ENCODE measurements at places on chromosomes 12 and 14.
A peak's percentile ranks its signal among the peaks of the same experiment; 100 is the strongest.

GRCh38 chr14:54881235-54881760 lies 21.3 kb downstream of the GCH1 start:
- peak; percentile 33 for DNase-seq

DNA sequence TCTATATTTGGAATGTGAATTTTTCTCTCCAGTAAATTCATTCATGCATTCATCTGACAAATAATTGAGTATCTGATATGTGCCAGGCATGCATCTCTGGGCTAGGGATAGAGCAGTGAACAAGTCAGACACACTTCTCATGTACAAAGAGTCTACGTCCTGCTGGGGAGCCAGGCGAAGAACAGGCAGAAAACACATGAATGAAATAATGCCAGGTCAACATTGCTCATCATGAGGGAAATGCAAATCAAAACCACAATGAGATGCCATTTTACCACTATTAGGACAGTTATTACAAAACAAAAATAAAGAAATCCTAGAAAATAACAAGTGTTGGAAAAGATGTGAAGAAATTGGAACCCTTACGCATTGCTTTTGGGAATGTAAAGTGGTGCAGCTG lies 90.3 kb downstream of the PAX9 start:
- no peak for DNase-seq

GRCh38 chr14:74685056-74685455 lies 27.8 kb downstream of the AREL1 start:
- no peak for DNase-seq

DNA sequence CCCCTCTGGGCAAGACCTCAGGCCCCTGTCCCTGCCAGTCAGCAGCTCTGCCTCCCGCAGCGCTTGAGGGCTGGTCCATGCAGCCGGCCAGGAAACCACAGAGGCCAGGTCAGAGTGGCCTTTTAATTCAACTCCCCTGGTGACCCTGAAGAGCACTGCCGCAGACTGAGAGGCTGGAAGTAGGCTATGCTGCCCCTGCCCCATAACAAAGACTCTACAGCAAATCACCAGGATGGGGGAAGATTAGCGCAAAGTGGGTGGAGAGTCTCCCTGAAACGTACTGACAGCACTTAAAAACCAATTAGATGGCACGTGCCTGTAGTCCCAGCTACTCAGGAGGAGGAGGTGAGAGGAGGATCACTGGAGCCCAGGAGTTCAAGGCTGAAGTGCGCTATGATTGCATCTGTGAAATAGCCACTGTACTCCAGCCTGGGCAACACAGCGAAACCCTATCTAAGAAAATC lies 70.5 kb downstream of the ITPK1 start:
- DNase-seq, result no peak

- DNase-seq, result no peak
These were observed 47.5 kb downstream of the PRMT8 start for GRCh38 chr12:3538466-3539030.

DNA sequence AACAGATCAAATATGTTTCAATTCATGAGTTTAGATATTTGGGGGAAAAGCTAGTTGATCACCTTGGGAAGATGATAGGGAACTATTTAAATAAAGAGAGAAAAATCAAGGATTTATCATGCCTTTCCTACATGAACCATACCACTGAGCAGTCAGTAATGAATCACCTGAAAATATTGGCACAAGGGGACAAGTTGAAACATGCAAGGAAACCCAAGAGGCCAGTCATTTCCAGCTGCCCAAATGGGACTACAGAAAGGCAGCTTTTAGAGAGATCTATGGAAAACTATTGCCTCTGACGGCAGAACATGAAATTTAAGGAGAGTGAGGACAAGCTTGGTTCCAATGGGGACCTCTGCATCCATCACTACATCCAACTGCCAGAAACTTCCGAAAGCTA lies 14.1 kb upstream of the ETV6 start:
- no peak for DNase-seq

- DNase-seq, result no peak
These were observed 927 bp upstream of the LRP6 start for GRCh38 chr12:12267742-12268200.

DNA sequence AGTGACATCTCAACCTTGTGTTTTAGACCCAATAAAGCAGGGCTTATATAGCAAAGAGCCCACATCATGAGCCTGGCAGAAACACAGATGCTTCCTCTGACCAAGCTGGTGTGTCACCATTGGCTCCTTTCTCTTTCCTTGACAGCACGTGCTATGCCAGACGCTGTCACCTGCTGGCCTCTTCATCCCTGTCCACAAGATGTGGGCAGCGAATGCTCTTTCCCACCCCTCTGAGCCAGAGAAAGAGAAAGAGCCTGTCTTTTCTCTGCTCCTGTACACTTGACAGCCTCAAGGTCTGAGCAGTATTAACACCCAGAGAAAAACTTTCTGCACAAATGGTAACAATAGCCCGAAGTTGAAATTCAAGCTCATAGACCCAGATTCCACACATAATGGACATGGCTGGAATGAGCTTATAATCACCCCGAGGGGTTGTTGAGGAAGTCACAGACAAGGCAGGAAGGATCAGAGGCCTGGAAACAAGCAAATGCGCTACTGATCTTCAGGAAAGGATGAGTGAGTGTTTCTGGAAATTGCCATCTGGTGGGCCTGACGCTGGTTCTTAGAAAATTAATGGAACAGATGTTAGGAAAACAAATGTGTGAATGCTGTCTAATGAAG lies 8.9 kb downstream of the TGFB3 start:
- no peak for DNase-seq

DNA sequence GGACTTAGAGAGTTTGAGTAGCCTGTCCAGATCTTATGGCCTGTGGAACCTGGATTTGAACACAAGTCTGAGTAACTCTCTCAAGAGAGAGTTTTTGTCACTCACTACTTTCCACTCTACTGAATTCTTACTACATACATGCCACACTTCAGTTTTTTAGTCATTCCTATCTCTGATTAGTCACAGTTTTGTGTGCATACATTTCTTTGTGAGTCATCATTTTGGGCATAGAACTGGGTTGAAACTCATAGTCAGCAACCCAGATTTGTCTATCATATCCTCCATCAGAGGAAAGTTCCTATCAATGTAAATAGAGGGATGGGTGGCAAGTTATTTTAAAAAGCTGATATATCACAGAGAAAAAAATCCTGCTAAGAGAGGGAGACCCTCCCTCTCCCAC lies 42.9 kb downstream of the FLRT2 start:
- DNase-seq, result no peak

DNA sequence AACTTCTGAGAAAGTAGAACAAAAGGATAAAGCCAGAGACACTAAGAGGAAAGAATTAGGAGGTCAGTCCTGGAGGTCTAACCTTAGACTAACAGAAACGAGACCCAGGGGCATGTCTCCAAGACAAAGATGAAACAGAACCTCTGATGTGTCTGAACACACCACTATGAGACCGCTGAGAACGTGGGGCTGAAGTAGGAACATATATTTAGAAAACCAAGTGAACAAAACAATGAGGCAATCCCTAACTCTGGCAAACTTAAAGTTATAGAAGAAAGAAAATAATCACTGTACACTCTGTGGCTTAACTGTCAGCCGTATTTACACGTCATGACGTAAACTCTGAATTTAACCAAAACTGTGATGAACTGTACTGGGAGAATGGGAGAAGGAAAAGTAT lies 17.9 kb downstream of the KCTD10 start:
- DNase-seq, result no peak

DNA sequence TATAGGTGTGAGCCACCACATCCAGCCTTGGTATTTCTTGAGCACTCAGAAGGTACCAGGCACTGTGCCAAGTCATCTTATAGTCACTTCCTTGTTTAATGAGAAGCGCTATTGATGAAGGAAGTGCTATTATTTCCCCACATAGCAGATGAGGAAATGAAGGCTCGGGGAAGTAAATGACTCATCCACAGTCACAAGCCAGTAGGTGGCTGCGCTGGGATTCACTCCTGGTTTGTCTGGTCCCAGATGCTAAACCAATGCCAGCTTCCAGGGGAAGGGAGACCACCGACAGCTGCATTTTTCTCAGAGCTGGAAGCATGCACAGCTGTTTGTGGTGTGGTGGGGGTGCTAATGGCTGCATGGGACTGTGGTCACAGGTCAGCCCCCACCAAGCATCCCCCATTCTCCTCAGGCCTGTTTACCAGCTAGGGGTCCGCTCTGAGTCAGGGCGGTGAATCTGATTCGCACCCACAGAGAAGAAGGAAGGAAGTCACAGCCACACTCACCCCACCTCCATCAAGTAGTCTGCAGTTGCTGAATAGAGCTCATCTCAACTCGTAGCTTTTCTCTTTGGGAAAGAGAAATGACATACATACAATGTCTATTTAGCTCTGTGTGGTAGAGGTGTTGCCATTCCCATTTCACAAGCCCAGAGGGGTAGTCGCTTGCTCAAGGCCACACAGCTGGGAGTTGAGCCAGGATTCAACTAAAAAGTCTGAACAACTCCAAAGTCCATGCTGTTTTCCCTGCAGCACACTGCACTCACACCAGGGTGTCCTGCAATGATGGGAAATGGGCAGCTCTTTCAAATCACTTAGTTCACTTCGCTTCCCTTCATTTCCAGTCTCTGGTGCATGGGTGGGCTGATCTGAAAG lies 6.3 kb upstream of the LTBP2 start:
- peak; percentile 95 for DNase-seq

DNA sequence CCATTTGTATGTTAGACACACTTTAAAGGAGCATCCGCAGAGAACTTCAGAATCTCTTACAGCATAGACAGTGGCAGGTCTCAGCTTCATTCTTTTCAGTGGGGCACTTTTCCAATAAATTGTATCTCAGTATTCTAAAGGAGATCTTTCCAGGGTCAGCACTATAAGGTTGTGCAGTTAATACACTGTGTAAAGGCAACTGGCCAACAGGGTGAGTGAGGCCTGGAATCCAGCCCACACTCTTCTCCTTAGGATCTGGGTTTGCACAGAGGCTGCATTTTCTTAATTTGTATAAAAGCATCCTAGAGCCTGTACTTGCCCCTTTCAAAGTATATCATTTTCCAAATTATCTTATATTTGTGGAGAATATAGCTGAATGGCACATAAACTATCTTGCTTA lies 94.2 kb downstream of the MYF5 start:
- no peak for DNase-seq

DNA sequence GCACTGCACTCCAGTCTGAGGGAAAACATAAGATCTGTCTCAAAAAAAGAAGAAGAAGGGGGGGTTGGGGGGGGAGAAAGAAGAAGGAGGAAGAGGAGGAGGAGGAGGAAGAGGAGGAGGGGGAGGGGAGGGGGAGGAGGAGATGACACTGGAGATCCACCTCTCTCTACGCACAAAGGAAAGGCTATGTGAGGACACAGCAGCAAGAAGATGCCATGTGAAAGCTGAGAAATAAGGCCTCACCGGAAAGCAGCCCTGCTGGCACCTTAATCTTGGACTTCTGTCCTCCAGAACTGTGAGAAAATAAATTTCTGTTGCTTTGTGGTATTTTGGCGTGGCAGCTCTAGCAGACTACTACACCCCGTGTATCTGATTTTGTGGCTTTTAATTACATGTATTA lies 477.9 kb downstream of the MED13L start:
- no peak for DNase-seq

GRCh38 chr14:40447017-40447416 lies 1014.8 kb upstream of the FBXO33 start:
- no peak for DNase-seq

- DNase-seq, result peak; percentile 35
These were observed 12.5 kb downstream of the HNRNPC start for GRCh38 chr14:21256539-21257393.

GRCh38 chr12:13219320-13219719 lies 22.8 kb downstream of the EMP1 start:
- no peak for DNase-seq

DNA sequence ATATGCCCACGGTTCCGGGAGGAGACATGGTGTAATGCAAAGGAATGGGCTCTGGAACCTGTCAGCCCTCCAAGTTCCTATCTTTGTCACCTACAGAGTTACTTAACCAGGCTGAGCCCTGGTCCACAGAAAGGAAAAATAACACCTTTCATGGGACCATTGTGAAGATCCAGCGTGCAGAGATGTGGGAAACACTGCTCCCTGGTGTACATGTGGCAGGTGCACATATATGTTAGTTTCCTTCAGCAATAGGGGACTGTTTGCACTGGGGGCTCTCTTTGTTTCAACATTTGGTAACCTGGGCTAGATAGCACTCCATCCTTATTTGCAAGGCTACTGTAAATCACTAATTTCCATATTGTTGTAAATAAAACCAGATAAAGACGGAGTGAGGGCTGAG lies 72.3 kb downstream of the ANO2 start:
- DNase-seq, result no peak

- DNase-seq, result no peak
These were observed 3.4 kb downstream of the ARG2 start for GRCh38 chr14:67623114-67623513.

DNA sequence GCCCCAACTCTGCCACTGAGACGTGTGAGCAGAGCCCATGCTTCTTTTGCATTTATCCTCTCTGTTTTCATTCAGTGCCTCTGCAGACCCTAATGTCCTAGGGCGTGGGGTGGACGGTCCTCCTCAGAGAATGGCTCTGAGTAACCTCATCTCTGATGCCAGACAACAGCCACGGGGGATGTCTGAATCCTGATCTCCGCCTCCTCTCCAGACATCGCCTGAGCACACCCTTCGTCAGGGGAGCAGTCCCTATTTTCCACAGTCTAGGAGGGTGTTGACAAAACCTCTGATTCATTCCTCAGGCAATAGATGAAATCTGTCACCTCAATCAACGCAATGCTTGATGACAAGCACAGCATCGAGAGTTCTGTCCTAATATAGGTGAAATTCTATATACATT lies 109.2 kb upstream of the DYRK2 start:
- no peak for DNase-seq

- no peak for DNase-seq
These were observed 58.7 kb downstream of the ST8SIA1 start for GRCh38 chr12:22275843-22276242.

GRCh38 chr14:52185178-52185577 lies 82.3 kb upstream of the PTGDR start:
- DNase-seq, result no peak

GRCh38 chr12:125145196-125145595 lies 80.0 kb downstream of the AACS start:
- DNase-seq, result no peak

DNA sequence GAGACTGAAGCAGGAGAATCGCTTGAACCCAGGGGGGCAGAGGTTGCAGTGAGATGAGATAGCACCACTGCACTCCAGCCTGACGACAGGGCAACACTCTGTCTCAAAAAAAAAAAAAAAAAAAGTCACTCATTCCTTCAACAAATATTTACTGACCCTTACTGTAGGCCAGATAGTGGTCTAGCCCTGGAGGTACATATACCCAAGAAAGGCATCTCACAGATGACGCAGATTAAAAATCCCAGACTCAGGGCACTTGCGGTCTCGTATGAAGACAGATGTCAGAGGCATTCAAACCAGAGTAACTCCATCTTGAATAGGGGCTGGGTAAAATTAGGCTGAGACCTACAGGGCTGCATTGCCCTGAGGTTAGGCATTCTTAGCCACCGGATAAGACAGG lies 44.8 kb downstream of the CLMN start:
- DNase-seq, result no peak

DNA sequence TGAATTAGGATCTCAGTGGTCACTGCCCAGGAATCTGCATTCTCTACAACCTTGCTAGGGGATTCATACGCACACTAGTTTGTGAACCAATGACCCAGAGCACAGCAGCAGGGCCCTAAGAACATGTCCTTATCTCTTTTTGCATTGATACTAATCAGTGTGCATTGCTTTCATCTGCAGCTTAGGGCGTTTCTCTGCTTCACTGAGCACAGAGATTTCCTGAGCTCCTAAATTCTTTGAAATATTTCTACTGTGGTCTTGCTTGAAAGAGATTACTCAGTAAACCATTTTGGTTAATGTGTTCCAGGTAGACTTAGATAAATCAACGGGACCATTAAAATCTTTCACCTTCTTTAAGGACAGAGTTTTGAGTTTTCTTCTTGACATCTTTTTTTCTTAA lies 351.3 kb upstream of the KITLG start:
- DNase-seq, result no peak
